LHCN-M2 (cell line): ENCODE measurements at places on chromosomes 3 and 15. TPM values are rescaled to one million over a fixed set of nuclear protein-coding genes. Genes with fewer than 3 reads are reported as not detected.

SOX2 gene
- total RNA-seq: not detected in 2 replicates

DNA sequence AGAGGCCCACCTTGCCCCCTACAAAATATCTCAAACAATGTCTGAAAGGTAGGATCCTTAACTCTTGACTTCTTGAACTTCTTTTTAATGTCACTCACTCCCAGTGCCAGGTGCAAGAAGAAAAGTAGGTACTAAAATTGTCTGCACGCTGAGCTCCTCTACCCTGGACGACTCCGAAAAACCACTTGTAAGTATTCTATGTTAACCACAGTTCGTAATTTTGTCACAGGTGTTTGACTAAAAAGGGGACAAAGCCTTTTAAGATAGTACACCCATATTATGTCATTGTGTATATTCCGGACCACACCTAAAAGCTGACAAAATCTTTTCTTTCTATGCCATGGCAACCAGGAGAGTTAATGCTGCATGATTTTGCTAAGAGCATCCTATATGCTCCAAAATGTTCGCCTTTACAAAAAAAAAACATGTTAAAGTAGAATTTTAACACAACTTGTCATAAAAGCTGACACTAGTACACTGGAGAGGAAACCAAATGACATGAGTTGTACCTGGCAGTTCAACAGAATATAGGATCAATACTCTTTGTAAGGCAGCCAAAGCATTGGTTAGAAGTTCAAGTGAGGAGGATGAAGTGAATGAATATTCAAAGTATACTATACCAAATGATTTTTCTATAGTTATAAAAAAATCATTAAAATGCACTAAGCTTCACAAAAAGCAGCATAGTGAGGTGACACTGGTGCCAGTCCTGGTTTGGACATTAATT, 210.5 kb downstream of the FOXP1 start:
- DNase-seq: no peak

INSYN1 gene
- total RNA-seq: 0.19 and 0.29 TPM in 2 replicates

GRCh38 chr3:32815841-32816438, 1.9 kb upstream of the TRIM71 start:
- no peak for DNase-seq

HCLS1 gene
- total RNA-seq: not detected in 2 replicates

CDHR4 gene
- total RNA-seq: not detected in 2 replicates

SPINK8 gene
- total RNA-seq: not detected in 2 replicates

DNA sequence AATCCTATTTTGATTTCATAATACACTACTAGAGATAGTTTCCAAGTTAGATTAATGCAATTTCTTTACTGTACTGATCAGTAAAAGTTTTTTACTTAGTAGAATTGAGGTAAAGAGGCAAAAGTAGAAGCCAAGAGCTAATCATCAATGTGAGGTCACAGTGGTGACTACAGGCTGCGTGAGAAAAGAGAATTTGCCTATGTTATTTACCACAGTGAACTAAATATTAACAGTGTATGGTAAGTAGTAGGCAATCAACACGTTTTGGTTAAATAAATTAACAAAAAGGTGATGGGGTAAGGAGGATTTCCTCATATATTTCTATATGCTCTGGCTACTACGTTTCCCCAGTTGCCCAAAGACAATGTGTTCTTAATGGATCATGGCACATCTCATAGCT, 202.2 kb upstream of the CMC1 start:
- DNase-seq: no peak

DNA sequence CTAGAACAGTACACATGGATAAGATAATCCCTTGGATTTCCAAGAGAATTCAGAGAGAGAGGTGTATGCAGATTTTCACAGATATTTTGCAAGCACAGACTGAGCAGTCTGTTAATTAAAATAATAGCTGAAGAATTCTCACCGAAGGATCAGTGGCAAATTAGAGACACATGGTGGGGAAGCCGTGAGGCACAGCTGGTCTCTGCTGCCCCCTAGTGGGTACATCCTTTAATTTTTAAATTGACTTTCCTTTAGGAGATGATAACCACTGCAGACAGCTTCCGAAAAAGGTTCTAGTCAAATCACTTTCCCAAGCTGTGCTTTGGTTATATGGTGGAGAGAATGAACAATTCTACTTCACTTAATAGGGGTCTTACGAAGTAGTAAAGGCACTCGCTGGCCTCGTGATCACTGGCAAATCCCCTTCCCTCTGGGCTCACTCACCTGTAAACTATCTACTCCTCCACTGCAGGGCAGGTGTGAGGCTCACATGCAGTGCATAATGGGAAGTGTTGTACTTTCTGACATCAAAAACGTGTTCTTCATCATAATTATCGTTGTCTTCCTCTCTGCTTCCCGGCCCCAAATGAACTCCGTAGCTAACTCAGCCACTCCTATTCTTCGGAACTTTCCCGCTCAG, 19.5 kb downstream of the MESD start:
- DNase-seq: peak; percentile 51

DNA sequence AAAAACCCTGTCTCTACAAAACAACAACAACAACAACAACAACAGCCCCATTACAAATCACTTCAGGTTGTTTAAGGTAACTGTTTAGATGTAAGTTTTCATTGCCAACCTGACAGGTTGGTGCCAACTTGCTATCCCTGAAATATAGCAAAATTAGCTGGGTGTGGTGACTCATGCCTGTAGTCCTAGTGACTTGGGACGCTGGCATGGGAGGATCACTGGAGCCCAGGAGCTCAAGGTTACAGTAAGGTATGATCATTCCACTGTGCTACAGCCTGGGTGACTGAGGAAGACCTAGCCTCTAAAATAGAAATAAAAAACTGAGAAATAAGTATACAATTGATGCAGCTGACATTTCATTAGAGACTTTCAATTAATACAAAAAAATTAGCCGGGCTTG, 36.0 kb upstream of the CDAN1 start:
- no peak for DNase-seq

DNA sequence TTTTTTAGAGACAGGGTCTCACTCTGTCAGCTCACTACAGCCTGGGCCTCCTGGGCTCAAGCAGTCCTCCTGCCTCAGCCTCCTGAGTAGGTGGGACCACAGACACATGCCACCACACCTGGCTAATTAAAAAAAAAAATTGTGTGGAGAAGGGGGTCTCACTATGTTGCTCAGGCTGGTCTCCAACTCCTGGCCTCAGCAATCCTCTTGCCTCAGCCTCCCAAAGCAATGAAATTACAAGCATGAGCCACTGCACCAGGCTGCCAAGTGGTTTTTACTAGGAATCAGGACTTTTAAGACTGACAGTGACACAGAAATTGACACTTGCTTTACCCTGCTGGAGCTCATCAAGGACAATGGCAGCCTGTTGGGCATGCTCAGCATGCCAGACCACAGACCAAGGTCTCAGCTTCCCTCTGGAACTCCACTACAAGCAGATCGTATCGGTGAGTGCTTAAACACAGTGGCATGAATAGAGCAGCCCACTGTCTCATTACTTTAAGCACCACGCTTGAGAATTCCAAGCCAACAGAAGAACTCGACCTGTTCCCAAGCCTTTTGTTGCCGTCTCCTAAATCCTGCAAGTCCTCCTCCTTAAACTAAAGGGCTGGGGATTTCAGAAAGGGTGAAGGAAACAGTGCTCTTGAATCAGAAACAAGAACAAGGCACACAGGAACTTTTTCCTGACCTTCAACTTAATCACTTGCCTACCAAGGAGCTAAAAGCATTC, 41.4 kb downstream of the EOMES start:
- no peak for DNase-seq
